RKO (cell line): ENCODE measurements at places on chromosomes 11 and 22.
A peak's percentile ranks its signal among the peaks of the same experiment; 100 is the strongest.

DNA sequence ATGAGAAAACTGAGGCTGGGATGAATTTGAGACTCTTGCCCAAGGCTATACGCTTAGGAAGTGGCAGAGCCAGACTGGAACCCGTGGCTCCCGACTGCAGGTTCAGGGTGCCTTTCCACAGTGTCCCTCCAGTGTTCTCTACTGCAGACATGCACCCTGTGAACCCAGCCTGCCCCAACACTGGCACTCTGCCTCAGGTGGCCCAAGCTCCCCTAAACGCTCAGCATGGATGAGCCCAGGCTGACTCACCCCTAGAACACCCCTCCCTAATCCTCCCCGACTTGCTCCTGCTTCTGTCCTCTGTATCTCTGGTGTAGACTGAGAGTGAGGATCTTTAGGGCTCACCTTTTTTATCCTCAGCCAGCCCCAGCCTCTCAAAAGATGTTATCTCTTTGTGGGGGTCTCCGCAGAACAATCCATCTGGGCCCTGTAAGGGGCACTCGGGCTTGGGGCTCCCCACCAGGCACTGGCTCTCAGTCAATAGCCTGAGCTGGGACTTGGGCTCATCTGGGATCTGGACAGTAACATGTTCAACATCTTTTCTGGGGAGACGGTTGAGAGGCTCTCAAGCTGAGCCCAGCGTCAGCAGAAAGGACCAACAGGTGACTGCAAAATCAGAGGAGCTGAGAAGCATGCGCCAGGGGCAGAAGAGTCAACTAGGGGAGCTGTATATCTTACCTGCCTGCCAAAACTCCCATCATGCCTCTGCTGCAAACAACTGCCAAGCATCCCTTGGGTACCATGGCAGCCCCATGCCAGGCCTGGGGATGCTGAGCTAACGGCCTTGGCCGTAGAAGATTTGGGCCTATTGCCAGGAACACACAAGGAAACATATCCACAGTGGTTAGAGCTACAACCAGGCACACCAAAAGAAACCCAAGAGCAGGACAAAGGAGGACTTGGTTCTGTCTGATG, 176.2 kb downstream of the BUD13 start:
- no peak for DNase-seq

GRCh38 chr11:72760539-72761405, 8.6 kb upstream of the ARAP1 start:
- no peak for DNase-seq

DNA sequence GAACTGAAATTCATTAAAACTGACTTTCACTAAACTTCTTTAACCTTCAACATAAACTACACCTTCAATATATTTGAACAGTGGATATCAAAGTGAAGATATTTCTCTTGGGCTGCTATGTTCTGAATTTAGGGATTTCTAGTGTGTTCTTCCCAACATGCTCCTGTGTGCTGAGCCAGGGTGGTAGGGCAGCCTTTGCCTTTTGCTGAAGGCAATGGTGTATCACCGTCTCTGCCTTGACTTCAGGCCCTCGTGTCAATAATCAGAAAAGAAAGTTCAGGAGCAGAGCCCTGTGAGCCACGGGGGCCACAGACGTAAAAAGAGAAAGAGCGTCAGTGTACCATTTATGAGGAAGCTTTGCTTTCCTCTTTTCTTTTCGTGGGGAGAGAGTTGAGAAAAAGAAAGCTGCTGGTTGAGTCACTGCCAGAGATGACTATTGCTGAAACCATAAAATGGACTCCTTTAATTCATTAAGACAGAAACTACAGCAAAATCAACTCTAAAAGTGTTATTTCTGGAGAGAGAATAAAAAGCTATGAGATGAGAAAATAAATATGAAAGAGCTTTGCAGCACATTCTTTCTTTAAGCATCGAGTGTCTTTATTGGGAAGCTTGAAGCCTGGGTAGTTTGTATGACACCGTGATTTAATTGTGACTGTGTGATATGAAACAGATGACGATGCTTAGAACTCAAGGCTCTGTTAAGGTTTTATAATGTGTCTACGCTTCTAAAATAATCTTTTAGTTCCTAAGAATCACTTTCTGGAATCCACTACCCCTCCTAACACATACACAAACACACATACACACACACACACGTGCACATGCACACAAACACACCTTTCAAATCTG, 271.8 kb upstream of the MTNR1B start:
- DNase-seq: no peak

DNA sequence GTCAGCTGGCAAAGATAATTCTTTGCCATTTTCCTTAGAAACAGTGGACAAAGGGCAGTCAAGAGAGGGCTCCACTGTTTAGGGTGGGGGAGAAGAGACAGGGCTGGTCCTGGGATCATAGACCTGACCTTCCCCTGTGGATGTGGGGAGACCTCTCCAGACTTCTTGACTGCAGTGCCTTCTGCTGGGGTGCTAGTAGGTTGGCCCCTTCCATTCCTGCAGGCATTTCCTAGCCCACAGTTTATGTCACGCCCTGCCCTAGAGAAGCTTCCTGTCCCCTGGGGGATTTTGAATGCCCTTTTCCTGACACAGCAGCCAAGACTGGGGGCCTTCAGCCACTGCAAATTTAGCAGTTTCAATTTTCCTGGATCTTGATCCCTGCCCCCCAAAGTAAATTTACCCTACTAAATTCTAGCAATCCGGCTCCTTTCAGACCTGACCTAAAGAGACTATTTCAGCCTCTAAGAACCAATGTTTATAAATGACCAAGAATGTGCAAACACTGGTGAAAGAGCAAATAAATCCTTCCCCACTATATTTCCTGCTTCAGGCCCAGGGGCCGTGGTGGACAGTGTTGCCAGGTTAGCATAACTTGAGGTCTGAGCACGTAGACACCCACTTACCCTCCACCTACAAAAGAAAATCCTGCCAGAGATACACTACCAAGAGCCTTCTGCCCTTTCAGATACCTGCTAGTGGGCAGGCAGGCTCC, 58.4 kb downstream of the PPFIBP2 start:
- DNase-seq: no peak

- no peak for DNase-seq
Measured at GRCh38 chr22:27554106-27554811, 247.3 kb downstream of the MN1 start.

DNA sequence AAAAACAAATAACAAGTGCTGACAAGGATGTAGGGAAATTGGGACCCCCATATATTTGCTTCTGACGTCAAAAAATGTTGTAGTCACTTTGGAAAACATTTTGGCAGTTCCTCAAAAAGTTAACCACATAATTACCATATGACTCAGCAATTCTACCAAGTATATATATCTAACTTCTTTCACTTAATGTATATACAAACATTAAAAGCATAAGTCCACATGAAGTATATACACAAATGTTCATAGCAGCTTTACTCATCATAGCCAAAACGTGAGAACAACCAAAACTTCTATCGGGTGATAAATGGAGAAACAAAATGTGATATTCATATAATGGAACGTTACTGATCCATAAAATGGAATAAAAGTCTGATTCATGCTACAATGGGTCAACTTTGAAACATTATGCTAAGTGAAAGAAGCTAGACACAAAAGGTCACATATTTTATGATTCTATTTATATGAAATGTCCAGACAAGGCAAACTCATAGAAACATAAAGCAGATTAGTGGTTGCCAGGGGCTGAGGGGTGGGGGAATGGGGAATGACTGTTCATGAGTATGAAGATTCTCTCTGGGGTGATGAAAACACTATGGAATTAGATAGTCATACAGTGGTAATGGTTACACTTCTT, 48.7 kb upstream of the TEAD1 start:
- peak; percentile 12 for DNase-seq

GRCh38 chr22:43474161-43475101, 62.6 kb downstream of the MPPED1 start:
- no peak for DNase-seq

GRCh38 chr22:24138649-24139420, 42.5 kb upstream of the SUSD2 start:
- DNase-seq: no peak

GRCh38 chr11:106733635-106734034, 284.6 kb downstream of the GUCY1A2 start:
- DNase-seq: no peak

DNA sequence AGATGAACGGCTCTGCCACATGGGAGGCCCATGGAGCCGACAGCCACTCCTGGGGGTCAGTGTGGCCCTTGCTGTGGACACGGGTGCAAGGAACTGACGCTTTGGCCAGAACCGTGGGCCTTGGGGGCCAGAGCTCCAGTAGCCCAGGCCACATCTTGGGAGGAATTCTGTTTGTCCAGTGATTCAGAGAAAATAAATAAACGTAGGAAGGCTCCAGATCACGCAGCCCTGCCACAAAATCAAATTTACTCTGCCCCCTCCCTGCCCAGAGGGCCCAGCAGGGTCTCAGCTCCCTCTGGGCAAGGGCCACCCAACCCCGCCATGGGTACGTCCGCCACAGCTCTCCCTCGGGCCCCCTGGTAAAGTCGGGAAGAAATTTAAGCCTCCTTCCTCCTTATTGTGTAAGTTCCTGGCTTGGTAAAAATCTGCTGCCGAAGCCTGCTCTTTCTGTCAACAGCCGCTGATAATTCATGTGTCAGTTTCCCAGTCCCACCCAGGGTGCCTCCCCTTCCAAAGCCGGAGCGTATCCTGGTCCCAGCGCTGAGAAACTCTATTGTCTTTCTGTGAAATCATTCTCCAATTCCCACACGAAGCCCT, 6.9 kb upstream of the MUC5AC start:
- DNase-seq: no peak

- DNase-seq: peak; percentile 70
Measured at GRCh38 chr22:41532908-41533825, 11.1 kb downstream of the POLR3H start.

- no peak for DNase-seq
Measured at GRCh38 chr22:39617342-39617741, 46.8 kb downstream of the CACNA1I start.

DNA sequence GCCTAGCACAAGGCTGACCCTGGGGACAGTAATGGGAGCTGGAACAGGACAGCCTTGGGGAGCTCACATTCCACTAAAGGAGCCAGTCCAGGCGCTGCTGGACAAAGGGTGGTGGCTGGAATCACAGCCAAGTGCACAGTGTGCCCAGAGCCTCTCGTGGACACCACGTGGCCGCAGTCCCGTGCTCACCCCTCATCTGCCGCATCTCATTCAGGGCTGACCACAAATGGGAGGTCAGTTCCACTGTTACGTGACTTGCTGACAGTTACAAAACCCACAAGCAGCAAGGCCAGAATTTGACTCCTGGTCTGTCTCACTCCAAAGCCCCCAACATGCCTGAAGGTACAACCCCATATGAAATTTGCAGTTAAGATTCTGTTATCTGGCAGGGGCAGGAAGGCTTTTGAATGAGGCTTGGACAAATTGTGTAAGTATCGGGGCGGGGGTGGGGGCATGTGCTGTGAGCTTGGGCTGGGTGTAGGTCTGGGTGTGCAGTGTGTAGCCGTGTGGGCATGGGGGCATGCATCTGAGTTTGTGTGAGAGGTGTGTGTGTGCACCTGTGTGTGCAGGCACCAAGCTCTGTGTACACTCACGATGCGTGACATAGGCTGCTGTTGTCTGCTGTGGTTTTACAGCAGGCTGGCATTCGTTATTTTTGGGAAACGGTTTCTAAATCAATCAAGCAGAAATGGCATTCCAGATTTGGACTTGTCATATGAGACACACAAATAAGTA, 301.7 kb downstream of the BRD1 start:
- DNase-seq: no peak

- no peak for DNase-seq
Measured at GRCh38 chr22:48870436-48870835, 957.2 kb downstream of the BRD1 start.

DNA sequence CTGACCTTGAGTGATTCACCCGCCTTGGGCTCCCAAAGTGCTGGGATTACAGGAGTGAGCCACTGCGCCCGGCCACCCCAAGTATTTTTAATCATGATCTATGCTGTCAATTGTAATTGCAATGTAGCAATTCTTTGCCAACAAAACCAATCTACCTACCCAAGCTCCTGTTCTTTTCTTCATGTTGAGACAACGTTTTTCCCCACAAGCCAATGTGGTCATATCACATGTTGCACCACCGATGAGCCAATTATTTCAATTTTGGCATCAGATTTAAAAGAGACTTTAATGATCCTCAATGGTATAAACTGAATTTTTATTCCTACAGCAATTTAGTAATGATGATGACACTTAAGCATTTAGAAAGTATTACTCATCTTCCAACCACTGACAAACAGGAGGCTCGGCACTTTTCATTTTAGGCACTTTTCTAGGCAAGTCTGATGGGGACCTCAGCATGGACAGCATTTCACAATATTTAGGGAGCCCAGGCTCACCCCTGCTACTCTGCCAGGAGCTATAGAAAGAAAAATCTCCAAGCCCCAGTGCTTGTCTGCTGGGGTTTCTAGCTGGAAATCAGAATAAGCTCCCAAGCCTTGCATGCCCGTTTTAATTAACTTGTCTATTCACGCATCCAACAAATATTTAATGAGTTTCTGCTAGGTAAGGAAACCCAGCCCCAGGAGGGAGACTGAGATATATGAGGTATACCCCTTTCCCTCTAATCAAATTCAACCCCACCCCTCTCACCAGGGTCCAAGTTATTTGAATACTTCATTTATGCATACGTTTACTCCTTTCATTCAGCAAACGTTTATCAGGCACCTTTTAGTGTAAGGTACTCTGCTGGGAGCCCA, 291.4 kb downstream of the ST3GAL4 start:
- no peak for DNase-seq

DNA sequence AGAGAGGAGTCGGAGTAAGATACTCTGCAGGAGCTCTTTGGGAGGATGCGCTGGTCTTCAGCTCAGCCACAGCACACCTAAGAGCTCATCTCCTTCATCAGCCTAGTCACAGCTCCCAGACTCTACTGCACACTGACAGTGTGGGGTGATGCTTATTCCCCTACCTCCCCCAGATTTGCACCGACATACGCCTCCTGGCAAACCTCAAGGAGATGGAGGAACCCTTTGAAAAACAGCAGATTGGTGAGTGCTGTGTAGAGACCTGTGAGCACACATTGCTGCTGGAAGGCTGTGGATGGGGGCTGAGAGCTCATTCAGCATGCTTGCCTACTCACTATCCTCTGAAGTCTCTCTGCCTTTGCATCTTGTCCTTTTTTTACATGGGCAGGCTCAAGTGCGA, 9.3 kb upstream of the SGSM3 start:
- DNase-seq: no peak

GRCh38 chr11:77725433-77725832, 87.8 kb upstream of the CLNS1A start:
- no peak for DNase-seq

- DNase-seq: no peak
Measured at GRCh38 chr11:94424011-94424410, 22.8 kb upstream of the GPR83 start.

DNA sequence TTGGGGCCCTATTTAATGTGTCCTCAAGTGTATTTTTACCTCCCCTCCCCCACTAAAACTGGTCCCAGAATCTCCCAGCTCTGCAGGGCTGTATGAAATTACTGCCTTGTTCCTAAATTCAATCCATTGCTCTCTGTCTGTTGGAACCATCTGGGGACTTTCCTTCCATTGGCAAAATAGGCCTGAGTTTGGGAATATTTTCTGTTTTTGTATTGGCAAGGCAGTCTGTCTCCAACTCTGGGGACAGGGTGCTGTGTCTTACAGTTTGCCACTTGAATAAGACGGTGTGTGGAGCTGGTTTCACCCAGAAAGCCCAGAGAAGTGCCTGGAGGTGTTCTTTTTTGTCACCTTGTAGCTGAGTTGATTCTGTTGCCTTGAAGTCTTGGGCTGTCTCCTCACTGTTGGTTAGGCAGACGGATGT, 1.3 kb downstream of the PACS1 start:
- peak; percentile 25 for DNase-seq
